Activated CD4-positive, alpha-beta T cell treated with anti-CD3 and anti-CD28 coated beads, Interleukin-2, amount 10 ng/mL, durations not matched to agents 7 days and 5 days (primary cell): ENCODE measurements at places on chromosomes 2 and 18.
A peak's percentile ranks its signal among the peaks of the same experiment; 100 is the strongest.

DNA sequence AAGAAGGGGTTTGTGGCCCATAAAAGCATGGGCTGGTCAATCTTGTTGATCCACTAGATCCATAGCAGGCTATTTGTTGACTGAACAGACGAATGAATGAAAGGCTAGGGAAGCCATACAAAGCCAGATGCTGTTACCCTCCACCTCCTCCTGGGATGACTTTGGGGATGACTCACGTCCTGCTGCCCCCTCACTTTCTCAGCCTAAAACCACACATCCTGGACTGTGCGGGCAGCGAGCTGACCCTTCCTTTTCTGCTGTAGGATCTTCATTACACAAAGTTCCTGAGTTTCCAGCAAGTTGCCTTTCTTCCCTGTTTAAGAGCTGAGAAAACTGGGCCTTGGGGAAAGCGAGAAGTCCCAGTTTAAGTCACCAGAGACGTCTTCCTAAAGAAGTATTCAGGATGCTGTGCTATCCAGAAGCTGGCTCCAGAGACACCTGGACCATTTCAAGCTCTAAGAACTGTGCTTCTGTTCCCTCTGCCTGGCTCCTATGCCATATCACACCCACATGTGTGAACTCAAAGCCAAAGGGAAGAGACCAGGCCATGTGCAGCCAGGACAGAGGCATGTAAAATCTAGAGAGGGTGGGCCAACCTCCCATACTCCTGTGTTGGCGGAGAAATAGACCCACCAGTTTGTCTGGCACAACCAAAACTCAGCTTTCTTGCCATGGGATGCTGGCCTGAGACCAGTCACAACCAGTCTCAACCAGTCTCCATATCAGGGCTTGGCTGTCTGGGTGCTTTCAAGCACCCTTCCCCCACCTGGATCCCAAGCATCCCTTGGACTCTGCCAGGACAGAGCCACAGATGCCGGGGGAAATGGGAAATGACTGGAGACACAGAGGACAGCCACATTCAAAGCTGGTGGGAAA is 4.7 kb upstream of the SLC20A1 start:
- no peak for DNase-seq

DNA sequence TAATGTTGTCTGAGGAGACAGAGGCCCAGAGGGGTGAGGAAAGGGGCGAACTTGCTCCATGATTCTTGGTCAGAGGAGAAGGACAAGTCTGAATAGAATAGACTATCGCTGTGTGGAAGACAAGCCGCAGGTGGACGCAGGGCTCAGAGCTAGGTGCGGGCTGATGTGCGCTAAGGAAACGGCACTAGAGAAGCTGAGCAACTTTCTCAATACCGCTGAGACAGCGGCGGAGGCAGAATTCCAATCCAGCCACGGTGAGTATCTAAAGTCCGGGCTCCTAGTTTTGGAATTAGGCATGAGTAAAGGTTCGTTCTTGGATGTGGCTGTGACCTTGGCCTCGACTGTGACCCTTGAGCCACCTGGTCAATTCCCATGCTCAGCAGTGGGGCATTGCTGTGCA is 47.8 kb downstream of the CAPN13 start:
- no peak for DNase-seq

DNA sequence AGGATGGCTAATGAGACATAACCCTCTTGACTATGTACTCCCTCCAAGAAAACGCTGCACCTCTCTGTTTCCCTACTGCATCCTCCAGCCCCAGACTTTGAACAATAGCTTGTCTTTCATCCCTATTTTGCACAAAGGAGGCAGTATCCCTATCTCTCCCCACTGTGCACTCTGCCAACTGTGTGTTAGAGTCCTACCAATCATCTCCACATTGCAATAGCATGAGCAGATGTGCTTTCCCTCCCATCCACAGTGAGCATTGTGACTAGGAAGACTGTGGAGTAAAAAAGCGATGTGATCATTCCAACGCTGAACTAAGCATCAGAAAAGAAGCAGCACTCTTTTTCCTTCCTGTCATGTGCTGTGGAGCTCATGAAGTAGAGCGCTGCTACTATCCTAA is 206.3 kb upstream of the GULP1 start:
- DNase-seq, result no peak

DNA sequence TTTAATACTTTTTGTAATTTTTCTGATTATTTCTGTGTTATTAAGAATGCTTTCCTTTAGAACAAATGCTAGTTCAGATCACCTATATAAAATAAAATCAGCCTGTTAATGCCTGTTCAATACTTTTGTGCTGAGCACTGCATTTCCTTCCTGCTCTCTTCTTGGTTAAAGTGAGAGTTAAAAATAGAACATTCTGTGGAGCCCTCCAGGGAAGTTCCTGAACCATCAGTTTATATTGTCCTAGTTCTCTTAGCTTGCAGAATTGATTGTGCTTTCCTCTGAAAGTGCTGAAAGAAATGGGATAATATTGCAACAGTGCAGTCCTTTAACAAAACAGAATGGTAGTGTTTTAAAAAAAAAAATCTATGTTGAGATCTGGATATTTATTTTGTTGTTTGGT is 74.6 kb upstream of the UBXN4 start:
- DNase-seq, result no peak

DNA sequence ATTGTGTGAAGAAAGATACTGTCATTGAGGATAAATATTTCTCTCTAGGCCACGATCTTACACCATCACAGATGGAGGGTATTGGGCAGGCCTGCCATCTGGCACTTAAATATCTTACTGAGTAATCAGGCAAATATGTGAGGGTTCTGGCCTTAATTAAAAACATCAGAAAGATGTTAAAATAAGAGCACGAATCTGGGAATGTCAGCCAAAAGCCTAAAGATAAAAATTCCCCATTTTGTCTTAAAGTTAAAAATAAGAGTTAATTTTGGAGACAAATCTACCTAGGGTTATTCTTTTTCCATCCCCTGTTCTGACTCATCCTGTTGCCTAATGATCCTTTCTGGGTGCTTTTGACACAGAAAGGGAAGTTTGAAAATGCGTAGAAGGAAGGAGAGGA is 121.0 kb downstream of the SUCLG1 start:
- DNase-seq, result no peak

- no peak for DNase-seq
Measured at GRCh38 chr2:67773851-67774250, 289.0 kb downstream of the C1D start.

- no peak for DNase-seq
Measured at GRCh38 chr2:170845343-170845742, 28.7 kb downstream of the GAD1 start.

DNA sequence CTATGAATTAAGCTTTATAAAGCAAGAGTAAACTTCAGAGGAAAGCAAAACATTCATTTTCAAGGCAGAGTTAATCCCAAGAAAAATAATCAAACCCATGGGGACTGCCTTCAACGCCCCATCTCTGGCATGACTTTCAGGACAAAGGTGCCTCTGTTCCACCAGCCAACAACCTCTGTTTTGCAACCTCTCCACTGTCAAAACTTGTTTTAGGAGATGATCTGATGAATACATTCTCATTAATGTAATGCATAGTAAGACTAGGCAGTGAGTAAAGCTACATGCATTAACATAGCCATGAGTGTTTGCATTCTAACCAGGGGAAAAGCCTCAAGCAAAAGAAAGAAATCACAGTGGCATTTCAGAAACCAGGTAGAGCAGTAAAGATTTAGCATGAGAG is 357.0 kb downstream of the FBXO15 start:
- no peak for DNase-seq

- DNase-seq, result no peak
Measured at GRCh38 chr2:148796735-148797512, 78.1 kb upstream of the KIF5C start.

DNA sequence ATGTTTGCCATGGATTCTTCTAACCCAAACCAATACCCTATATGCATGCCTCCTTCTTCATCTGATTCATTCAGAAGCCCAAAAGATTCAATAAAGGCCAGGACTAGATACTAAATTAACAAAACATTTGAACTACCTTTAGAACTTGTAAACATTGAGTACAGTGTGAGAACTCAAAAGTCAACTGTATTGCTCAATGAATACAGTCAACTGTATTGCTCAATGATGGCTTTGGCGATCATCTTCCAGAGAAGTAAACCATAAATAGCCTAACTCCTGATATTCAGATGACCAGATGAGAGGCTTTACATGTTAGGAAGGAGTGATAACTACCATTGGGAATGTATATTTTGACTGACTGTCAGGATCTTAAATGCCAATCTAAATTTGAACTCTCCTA is 206.5 kb upstream of the ITGA4 start:
- DNase-seq, result no peak

DNA sequence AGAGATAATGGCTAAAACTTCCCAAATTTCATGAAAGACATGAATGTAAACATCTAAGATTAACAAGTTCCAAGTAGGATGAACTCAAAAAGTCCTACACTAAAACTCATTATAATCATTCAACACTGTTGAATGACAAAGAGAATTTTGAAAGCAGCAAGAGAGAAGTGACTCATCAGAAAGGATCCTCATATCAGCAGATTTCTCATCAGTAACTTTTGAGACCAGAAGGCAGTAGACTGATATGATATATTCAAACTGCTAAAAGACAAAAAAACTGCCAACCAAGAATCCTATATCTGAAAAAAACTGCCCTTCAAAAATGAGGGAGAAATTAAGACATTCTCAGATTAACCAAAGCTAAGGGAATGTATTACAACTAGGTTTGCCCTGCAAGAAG is 130.6 kb upstream of the OTX1 start:
- no peak for DNase-seq

DNA sequence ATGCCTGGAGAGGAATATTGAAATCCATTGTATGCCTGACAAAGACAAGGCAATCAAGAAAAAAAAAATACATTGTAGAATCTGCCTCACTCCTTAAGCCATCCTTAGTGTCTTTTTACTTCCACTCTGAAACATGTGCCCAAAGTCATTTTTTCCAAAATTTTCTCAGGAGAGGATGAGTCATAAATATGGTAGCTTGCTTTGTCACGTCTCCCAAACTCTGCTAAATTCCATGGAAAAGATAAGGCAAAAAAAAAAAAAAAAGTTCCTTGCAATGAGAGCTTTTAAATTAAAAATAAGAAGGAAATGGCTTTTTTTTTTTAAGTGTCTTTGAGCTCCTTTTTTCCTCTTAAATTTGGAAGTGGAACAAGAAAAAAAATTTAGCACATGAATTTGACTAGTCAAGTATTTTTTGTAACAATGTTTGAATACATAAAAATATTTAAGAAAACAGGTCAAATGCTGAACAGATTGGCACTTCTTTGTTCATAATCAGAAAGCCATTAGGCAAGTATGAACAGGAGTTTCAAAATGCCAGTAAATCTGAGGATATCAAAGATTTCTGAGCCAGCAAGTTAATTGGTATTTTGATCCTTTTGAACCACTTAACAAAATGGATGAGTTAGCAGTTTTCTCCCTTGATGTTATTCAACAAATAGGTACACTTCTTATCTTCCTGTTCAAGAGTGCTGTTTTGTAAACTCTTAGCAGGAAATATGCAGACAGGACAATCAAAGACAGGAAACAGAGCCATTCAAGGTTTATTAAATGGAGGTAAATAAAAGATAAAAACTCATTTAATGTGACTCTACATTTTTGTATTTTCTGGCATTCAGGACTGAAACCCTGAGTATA is 247.3 kb upstream of the SP5 start:
- no peak for DNase-seq

DNA sequence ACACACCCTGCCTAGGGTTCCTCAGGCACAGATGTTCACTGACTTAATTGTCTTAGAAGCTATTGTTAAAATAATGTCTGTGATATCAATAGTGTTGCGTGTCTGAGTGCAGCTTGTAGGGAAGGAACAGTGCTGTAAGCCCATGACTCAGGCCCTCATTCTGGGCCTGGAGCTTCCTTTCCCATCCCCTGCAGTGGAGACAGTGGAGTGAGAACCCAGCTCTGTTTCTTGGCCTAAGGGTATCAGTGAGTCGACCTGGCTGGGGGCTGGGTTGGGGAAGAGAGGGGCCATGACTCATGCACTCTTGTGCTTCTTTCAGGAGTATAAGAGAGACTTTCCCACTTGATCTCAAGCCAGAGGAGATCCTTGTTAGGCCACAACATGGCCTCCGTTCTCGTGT is 106.8 kb downstream of the HRH4 start:
- DNase-seq, result no peak

DNA sequence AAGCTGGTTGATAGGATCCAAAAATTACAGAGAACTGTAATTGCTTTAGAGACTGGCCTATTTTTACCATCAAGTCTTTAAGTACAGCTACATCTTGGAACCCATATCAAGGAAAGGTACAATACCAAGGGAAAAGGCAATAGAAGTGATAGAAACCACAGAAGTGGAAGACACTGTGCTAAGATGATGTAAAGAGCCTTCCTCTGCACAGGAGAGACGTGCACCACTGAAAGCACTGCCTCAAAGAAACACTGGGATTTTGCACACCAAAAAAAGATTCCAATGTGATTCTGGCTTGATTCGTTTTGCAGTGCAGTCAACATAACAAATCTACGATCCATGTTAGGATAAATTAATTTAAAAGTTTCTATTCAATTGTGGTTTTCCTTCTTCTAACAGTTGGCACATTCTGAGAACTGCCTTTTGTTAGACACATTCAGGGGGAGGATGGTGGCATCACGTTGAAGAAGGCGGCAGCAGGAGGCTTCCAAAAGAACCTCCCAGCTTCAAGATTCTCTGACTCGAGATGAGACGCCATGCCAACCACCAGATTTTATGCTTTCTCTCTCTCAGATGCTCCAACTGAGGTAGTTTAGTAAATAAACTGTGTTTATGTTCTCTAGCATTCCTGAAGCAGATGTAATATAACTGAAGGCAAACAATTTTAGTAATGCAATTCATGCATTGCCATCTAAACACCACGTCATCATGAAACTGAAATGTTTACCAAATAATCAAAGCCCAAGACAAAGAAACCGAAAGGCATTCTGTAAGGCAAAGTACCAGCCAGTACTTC is 102.9 kb downstream of the BCL2 start:
- peak; percentile 51 for DNase-seq

GRCh38 chr2:229715895-229716507 is 1.6 kb upstream of the DNER start:
- peak; percentile 46 for DNase-seq

DNA sequence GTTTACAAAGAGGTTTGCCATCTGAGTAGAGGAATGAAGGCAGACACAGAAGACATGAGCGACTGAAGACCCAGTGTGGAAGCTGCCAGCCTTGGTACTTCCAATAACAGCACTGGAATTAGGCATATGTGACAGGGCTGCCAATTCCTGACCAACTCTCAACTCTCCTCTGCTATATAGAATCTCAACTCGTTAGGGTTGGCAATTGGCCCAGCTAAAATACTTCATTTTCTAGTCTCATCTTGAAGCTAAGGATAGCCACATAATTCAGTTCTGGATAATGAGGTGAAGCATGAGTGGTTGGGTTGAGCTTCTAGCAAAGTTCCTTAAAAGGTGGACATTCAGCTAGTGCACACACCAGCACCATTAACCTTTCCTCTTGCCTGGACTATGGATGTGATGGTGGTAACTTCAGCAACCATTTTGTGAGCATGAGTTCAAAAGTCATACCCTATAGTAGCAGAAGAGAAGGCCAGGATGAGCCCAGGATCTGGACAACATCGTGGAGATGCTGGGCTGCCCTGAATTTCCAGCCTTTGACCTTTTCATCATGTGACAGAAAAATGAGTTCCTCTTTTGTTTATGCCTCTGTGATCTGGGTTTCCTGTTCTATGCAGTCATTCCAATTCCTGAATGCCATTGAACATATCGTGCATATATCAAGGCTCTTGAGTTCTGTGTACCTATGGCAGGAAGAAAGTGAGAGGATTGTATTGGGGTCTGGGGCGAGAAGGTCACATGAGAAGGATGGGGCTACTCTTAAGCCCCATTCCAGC is 68.1 kb upstream of the HAAO start:
- no peak for DNase-seq

- DNase-seq, result no peak
Measured at GRCh38 chr18:6449213-6449612, 34.5 kb upstream of the L3MBTL4 start.

GRCh38 chr18:69484699-69485396 is 84.2 kb downstream of the DOK6 start:
- DNase-seq, result no peak
